HCT116 (cell line): ENCODE measurements at places on chromosomes 12 and 14. TPM values are rescaled to one million over a fixed set of nuclear protein-coding genes. Genes with fewer than 3 reads are reported as not detected.

DNA sequence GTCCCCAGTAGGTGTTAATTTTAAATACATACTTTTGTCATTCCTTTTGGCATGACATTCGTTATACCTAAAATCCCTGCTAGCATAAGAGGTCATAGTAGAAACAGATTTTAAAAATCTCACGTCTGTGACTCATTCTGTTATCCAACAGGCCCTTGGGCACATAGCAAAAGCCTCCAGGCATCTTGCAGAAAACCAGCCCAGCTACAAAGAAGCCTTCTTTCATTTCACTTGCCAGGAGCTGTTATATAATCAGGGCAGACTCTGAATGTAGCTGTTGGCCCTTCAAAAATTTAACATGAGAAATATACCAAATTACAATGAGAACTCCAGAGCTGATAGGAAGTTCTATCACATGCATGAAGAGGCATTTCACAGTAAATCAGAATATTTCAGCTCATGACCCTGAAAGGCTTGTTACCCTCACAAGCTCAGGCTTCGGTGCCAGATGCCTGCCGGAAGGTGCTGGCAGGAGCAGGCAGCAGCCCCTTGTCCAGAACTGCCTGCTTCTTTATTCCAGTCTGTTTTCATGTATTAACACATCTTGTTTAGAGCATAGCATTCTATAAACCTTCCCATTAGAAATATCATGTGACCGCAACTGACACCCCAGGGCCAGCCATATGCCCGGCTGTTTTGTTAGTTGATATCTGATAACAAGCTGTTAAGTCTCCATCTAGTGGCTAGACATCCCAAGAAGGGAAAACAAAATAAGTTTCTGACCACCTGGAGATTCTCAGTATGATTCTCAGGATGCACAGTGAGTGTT is 17.8 kb downstream of the E2F7 start:
- H3K27me3 ChIP-seq: no peaks in the 10 kb centered on the region
- no peak overlapping the region for H3K27ac ChIP-seq
- H3K4me1 ChIP-seq: no peaks in the 10 kb centered on the region
- no peak overlapping the region for H3K4me3 ChIP-seq
- peaks cover 50% of the 10 kb centered on the region for H3K36me3 ChIP-seq
- no peak for DNase-seq

DNA sequence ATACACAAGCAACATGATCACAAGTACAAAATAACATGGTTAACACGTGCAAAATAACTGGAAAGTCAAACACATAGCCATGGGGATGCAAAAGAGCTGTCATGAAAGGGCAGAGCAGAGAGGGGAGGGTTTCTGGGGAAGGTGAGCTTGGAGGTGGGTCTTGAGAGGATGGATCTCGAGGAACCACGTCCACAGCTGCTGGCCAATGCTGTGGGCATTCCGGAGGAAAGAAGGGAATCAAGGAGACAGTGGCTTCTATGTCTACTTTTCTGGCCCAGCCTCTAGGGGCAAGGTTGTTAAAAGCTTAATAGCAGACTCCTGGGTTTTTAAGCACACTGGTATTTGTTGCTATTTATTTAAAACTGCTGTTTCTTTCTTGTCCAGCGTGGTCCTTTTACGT is 8.4 kb upstream of the MYH7 start:
- H3K27ac ChIP-seq: no peak overlapping the region
- H3K4me3 ChIP-seq: no peak overlapping the region
- no peaks in the 10 kb centered on the region for H3K4me1 ChIP-seq
- peaks cover 6% of the 10 kb centered on the region; the same call in 1 of the 2 replicates for H3K27me3 ChIP-seq

GRCh38 chr12:1911598-1912575 is 6.6 kb downstream of the CACNA2D4 start:
- no peaks in the 10 kb centered on the region for H3K27me3 ChIP-seq
- no peaks in the 10 kb centered on the region for H3K4me1 ChIP-seq

Gene CD163L1
- 27.0 TPM for total RNA-seq

DNA sequence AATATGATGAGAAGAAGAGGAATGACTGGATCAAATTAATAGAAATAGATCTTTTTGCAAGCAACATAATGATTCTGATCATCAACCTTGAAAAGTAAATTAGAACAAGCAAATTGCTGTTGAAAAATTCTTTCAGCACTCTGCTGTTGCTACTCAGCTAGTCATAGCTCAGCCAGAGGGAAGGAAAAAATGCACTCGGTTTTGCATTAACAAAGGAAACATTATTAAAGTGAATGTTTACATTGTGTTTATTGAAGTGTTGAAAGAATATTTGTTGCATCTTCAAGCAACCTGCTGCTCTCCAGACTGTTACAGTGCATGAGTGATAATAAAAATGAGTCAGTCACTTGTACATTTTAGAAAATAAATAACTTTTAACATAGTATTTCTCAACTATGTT is 26.5 kb downstream of the AP5M1 start:
- H3K4me3 ChIP-seq: no peak overlapping the region
- no peaks in the 10 kb centered on the region for H3K27me3 ChIP-seq
- DNase-seq: no peak
- H3K27ac ChIP-seq: no peak overlapping the region
- H3K4me1 ChIP-seq: no peaks in the 10 kb centered on the region

Gene TDRD9
- not detected for total RNA-seq

GRCh38 chr12:99067171-99067785 is 422.2 kb downstream of the APAF1 start:
- H3K36me3 ChIP-seq: no peaks in the 10 kb centered on the region
- no peaks in the 10 kb centered on the region for H3K4me1 ChIP-seq
- no peak for DNase-seq

DNA sequence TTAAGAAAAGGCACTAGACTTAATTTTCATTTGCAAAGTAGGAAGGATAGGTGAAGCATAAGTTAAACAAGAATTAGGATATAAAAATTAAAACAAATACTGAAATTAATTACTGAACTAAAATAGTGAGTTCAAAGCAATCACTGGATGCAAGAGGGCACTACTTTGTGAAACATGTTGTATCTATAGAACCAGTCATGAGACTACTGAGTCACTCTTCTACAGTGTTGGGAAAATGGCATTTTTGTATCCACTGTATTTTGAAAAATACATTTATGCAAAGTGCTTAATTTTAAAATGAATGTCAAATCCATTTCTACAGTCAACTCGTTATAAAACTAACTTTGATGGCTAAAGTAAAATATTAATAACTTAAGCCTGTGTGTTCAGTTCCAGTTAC is 47.9 kb downstream of the SEL1L start:
- H3K36me3 ChIP-seq: peaks cover 20% of the 10 kb centered on the region
- H3K4me3 ChIP-seq: no peak overlapping the region
- DNase-seq: no peak

Gene GLS2
- not detected for total RNA-seq

Gene CFAP251
- 2.6 TPM for total RNA-seq

- H3K27ac ChIP-seq: no peak overlapping the region
- no peak for DNase-seq
- no peak overlapping the region for H3K4me3 ChIP-seq
- no peaks in the 10 kb centered on the region for H3K36me3 ChIP-seq
- no peaks in the 10 kb centered on the region for H3K4me1 ChIP-seq
- H3K27me3 ChIP-seq: no peaks in the 10 kb centered on the region
Measured at GRCh38 chr12:13880613-13881012, 100.8 kb downstream of the GRIN2B start.

DNA sequence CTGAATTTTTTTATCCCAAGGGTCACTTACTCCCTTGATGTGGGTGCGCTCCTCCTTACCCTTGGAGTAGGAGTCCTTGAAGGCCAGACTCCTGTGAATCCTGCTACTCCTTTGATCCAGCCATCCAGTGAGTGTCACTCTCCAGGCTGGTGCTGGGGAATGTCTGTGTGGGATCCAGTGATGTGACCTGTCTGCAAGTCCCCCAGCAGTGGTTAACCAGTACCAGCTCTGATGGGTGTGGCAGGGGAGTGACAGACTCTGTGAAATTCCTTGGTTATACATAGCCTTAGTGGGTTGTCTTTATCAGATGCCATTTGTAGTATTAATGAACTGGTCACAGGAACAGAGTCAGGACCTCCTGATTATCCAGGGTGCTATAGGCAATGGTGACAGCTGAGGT is 409.5 kb upstream of the LMO3 start:
- H3K4me3 ChIP-seq: no peak overlapping the region

Gene TTC8
- 21.4 TPM for total RNA-seq

DNA sequence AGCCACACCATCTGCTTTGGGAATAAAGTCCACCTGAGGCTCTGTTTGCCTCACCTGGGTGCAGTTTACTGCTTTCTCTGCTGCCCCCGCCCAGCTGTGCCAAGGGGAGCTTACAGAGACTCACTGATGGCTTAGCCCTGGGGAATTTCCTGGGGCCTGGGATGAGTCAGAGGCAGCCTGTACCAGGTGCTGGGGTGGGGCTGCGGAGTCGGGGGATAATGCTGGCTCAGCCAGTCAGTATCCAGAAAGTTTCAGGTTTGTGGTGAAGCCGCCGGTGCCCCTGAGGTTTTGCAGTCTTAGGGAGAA is 22.3 kb downstream of the PLEKHG3 start:
- no peaks in the 10 kb centered on the region for H3K27me3 ChIP-seq
- DNase-seq: peak; percentile 66
- H3K36me3 ChIP-seq: peaks cover 18% of the 10 kb centered on the region
- peaks cover 57% of the 10 kb centered on the region for H3K4me1 ChIP-seq

Gene PUS7L
- 15.3 TPM for total RNA-seq

- H3K4me3 ChIP-seq: no peak overlapping the region
- peaks cover 9% of the 10 kb centered on the region; the same call in 1 of the 2 replicates for H3K27me3 ChIP-seq
- no peaks in the 10 kb centered on the region for H3K4me1 ChIP-seq
- DNase-seq: no peak
- no peaks in the 10 kb centered on the region for H3K36me3 ChIP-seq
Measured at GRCh38 chr12:131375261-131375971, 335.5 kb upstream of the SFSWAP start.

Gene NID2
- 0.84 TPM for total RNA-seq

Gene GLIPR1L1
- not detected for total RNA-seq

DNA sequence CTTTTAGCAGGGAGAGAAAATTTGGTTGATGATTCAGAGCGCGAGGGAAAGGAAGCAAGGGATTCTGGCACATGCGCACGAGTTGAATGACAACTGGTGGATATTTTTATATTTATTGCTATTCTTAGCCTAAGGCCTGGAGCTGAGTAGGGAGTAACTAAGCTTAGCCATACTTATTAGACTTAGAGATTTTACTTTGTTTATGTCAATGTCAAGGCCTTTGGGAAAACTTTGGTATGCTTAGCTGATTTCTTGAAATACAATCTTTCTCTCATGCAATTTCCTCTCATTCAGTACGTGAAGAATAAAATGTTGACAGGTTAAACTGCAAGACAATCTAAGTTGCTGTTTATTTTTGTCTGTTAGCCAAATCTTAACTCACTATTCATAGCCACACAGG is 101.1 kb downstream of the CRADD start:
- peaks cover 4% of the 10 kb centered on the region; the same call in 1 of the 2 replicates for H3K4me1 ChIP-seq
- DNase-seq: no peak
- no peaks in the 10 kb centered on the region for H3K36me3 ChIP-seq

DNA sequence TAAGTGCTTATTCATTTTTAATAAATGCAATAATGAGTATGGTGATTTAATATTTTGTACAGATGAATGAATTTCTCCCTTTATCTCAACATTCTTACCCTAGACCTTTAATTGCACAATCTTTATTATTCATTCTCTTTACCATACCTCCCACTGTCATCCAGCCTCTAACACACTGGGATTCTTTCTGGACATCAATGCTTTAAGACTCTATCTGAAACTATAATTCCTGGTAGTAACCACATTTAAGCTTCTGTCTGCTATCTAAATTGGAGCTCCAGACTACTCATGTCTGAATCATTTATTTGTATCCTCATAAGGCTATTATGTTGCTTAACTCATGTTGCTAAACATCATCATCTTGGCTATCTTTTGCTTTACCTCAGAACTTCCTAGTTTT is 270.2 kb downstream of the ALG10B start:
- H3K4me3 ChIP-seq: no peak overlapping the region
- H3K36me3 ChIP-seq: no peaks in the 10 kb centered on the region
- H3K27me3 ChIP-seq: no peaks in the 10 kb centered on the region
- no peaks in the 10 kb centered on the region for H3K4me1 ChIP-seq
- no peak overlapping the region for H3K27ac ChIP-seq

Gene TRHDE
- total RNA-seq: 2.9 TPM

DNA sequence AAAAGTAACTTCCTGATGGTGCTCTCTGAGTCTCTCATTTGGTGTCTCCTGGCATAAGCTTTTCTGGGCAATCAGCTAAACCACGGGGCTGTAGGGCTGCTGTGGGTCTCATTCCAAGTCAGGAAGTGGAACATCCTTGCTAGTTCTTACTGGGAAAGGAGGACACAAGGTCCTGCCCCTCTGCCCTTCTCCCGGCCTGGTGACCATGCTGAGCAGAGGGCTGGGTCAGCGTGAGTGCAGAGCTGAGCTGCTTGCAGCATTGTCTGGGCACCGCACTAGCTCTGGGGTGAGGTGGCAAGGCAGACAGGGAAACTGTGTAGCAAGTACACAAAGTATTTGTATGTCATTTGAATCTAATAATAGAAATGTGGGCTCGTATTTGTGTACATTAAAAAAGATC is 45.0 kb upstream of the ASPG start:
- H3K27ac ChIP-seq: no peak overlapping the region
- no peak for DNase-seq
- H3K27me3 ChIP-seq: no peaks in the 10 kb centered on the region
- no peaks in the 10 kb centered on the region for H3K36me3 ChIP-seq
- H3K4me1 ChIP-seq: no peaks in the 10 kb centered on the region

DNA sequence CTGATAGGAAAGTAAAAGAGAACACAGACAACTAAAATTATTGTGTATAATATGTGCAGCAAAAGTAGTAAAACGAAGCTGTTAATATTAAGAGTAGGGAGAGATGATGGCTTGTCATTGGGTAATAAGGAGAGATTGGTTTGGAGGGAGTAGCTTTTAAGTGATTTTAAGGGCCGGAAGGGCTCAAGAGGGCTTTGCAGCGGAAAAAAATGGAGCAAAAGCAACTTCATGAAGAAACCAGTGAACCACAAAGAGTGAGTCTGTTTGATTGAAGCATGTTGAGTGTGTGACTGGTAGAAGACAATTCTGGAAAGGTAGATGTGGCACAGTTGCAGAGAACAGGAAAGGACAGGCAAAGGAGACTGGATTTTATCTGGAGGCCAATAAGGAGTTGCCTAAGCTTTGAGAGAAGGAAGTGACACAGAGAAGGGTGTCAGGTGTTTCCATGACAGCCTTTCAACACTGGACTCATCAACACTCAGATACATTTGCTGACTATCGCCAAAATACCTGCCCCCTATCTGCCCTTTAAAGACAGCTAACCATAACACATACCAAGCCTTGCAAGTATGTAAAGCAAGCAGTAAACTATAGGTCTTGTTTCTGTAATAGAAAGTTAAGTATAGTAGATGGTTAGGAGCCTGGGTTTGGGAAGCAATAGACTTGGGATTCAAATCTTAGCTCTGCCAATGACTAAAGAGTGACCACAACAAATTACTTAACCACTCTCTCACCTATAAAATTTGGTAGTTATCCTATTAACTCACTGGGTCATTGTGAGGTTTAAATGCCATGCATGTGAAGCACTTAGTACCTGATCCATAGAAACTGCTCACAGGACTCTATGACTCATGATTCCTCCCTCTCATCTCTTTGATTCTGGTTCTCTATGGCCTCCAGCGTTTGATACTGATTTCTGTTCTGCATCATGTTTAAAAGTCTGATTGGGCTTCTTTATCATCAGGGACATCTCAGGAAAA is 117.3 kb upstream of the LMNTD1 start:
- no peak for DNase-seq
- 0 out of 2 replicates have a peak, but pooled peaks cover 3% of the 10 kb centered on the region for H3K4me1 ChIP-seq
- H3K27ac ChIP-seq: no peak overlapping the region
- no peak overlapping the region for H3K4me3 ChIP-seq
- H3K27me3 ChIP-seq: no peaks in the 10 kb centered on the region

- DNase-seq: no peak
- no peaks in the 10 kb centered on the region for H3K27me3 ChIP-seq
- H3K4me1 ChIP-seq: peaks cover 16% of the 10 kb centered on the region; the same call in 1 of the 2 replicates
- H3K27ac ChIP-seq: no peak overlapping the region
- no peaks in the 10 kb centered on the region for H3K36me3 ChIP-seq
- H3K4me3 ChIP-seq: no peak overlapping the region
Measured at GRCh38 chr14:68665792-68666204, 127.1 kb downstream of the ZFP36L1 start.
